ENCODE measurements at places on chromosomes 1 and 21. TPM values are rescaled to one million over a fixed set of nuclear protein-coding genes. Genes with fewer than 3 reads are reported as not detected.
A peak's percentile ranks its signal among the peaks of the same experiment; 100 is the strongest.

GRCh38 chr1:155053531-155054105 is 2.5 kb downstream of the ADAM15 start:
- DNase-seq: peak; percentile 44

DNA sequence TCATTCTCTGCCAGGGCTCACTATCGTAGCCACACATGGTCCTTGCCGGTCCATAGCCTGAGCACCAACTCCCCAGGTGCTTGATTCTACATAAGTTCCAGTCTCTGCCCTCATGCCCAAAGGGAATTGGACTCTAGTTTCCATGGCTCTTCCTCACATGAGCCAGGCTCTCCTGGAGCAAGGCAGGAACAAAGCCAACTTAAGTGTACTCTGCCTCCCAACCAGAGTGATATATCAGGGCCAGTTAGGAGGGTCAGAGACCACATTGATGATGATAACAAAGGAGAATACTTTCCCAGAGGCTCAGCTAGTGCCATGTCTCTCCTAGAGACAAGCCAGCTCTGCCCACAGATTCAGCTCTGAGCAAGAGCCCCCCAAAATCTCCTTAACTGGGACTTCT is 70.9 kb downstream of the ERI3 start:
- no peak for DNase-seq

- DNase-seq: no peak
Observed at GRCh38 chr1:68103011-68103545, 52.7 kb upstream of the DIRAS3 start.

- DNase-seq: no peak
Observed at GRCh38 chr1:218209351-218209861, 75.7 kb upstream of the RRP15 start.

GRCh38 chr21:44657635-44658540 is at the start of gene KRTAP12-3:
KRTAP12-3 (plus strand) TSS chr21:44657932; CDS start chr21:44657980, 48 bp downstream.
- DNase-seq: no peak

GRCh38 chr1:102472520-102472919 is 475.8 kb upstream of the OLFM3 start:
- no peak for DNase-seq

DNA sequence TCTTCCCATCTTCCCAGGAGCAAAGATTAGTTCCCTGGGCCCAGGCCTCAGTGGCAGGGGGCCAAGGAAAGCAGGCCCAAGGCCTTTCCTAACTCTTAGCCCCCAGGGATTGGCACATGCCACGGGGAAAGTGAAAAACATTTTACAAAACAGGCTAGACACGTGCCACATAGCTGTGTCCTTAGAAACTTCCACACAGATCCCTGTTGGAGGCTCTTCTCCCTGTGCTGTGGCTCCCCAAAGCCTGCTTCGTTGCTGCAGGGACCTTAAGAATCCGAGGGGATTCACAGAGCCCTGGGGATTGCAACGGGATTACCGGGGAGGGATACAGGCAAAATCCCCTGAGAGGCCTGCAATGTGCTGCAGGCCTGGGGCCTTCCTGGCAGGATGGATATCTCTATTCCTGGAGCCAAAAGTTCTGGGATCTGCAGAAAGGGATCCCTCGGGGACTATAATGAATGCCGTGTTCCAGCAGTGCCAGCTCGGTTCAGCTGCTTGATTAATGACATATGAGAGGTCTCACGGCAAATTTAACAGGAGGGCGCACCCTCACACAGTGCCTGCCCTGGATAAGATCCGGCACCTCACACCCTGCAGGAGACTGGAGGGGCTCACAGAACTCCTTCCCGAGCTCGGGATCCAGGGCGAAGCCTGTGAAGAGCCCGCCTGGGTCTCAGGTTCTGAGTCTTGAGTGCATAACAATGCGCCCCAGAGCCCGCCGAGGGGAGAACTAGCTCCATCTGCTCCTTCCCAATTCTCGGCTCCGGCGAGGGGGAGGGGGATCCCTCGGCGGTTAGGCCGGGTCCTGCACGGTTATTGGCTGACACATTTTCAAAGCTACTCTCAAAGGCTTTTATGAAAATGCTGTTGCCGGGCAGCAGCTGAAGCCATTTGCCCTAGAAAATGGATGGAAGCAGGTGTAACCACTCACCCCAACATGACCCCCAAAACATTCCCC is 15.3 kb upstream of the RGS8 start:
- peak; percentile 82 for DNase-seq

DNA sequence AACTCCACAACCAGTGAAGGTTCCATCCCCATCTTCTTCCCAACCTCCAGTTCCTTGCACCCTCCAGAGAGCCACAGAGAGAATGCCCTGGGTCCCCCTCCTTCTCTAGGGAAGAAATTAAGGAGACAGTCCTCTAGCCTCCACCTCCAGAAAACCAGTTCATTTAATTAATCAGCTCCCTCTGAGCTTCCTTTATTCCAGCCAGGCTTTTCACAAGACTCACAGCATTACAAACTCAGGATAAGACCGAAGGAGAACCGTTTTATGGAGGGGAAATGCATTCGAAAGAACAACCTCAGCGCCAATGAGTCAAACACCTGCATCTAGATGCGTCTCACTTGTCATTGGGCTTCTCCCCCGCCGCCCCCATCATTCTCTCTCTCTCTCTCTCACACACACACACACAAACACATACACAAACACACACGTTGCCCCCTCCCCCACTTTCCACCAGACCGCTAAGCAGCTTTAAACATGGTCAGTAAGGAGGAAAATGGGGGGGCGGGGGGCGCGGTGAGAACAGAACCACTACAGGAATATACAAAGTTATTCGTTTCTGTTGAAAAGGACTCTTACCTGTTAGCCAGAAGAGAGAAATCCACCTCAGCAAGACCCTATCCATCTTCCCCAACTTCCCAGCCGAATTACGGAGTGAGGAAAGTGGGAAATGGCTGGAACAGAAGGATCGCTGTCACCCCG is 544 bp downstream of the ILDR2 start:
- no peak for DNase-seq

DNA sequence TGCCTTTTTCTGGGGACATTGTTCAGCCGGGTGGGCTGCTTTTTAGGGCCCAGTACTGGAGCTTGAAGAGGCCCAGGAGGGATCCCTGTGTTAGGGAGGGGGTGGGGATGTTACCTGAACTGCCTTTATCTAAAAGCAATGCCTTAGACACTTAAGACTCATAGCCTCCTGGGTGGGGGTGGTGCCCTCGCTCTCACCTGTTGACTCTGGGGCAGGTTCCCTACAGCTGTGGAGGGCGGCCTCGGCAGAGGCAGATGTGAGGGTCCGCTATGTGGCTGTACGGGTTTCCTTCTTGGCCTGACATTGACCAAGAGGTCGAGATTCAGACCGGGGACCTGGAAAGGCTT is 716 bp downstream of the INAVA start:
- no peak for DNase-seq

DNA sequence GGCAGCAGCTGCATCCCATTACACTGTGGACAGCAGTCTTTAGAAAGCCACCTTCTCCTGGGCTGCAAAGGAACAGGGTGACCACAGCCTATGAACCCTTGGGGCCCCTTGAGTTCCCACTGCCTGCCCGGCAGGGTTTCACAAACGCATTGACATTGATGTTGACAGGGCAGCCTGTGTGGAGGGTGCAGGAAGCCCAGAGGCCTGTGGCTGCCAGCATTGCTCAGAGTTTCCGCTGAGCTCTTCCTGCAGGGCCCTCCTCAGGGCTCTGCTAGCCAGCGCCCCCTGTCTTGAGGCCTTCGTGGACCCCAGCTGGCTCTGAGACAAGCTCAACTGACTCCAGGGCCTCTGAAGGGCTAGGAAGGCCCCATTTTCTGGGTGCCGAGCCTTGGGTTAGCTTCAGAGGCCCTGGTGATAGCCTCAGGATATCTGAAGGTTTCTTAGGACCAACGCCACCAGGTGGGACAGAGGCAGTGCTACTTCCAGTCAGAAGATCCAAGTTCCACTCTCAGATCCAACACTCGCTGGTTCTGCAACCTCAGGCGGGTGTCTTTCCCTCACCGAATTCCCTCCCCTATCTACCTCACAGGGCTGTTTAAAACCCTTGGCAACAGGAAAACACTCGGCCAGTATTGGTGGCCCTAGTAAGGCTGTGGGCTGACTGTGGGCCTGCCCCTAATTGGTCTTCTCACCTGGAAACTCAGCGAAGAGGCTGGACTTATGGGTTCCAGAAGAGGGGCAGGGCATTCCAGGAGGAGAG is 27.2 kb upstream of the EPS8L3 start:
- peak; percentile 79 for DNase-seq

- DNase-seq: no peak
Observed at GRCh38 chr1:24935196-24935526, 5.1 kb upstream of the RUNX3 start.

- no peak for DNase-seq
Observed at GRCh38 chr21:17050156-17050555, 462.7 kb upstream of the CXADR start.

GRCh38 chr1:37021502-37021901 is 12.8 kb downstream of the GRIK3 start:
- no peak for DNase-seq

DNA sequence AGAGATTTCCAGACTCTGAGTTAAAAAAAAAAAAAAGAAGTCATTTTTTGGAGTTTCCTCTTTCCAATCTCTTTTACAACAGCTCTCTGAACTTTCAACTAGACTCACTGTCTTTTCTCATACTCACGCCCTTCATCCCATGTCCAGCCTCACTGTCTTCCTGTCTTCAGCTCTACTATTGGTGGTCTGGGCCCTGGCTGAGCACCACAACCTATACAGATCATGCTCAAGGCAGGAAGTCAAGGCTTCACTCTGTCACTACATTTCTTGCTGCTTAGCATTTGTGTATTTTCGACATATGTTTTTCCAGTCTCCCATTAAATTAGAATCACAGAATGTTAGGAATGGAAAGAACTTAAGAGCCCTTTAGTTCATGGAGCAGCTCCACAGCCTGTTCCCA is 106.4 kb upstream of the PPP2R5A start:
- no peak for DNase-seq

- DNase-seq: no peak
Observed at GRCh38 chr21:32426592-32427051, 14.1 kb downstream of the EVA1C start.

GRCh38 chr1:245592189-245592460 is 437.3 kb downstream of the KIF26B start:
- no peak for DNase-seq

DNA sequence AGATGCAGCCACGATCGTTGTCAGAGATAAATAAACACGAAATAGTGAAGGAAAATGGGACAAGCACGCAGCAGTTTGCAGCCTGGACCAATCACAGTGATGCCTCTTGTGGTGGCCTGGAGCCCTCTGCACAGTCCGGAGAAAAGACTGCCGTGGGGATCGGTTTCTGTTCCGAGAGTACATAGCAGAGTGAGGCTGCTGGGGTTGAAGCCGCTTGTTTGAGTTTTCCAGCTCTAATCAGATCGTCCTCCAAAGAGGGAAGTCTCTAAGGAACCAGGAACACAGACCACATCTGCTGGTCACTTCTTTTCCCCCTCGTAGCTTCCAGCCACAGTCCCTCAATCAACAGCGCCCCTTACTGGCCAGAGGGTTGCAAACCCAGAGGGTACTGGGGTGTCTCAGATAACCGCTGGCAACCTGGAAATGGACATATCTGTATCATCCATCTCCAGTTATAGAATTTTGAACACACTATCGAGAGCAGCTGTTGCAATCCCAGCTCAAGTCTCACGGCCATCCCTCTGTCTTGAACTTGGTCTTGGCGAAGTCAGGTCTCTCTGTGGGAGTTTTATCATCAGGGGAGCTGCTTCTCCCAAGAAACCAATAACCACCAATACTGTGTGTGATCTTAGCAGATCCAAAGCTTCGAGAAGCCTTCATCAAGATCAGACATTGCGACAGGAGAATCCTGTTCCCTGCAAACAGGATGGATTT is 57.4 kb downstream of the OLIG1 start:
- DNase-seq: peak; percentile 55

GRCh38 chr1:34460193-34460592 is 283.5 kb downstream of the C1orf94 start:
- peak; percentile 63 for DNase-seq

- DNase-seq: peak; percentile 9
Observed at GRCh38 chr1:219480011-219480410, 132.9 kb downstream of the ZC3H11B start.

GRCh38 chr1:227943381-227944089 is 4.2 kb downstream of the WNT9A start:
- DNase-seq: no peak

GRCh38 chr1:39354572-39354971 is 136.9 kb upstream of the BMP8A start:
- no peak for DNase-seq

DNA sequence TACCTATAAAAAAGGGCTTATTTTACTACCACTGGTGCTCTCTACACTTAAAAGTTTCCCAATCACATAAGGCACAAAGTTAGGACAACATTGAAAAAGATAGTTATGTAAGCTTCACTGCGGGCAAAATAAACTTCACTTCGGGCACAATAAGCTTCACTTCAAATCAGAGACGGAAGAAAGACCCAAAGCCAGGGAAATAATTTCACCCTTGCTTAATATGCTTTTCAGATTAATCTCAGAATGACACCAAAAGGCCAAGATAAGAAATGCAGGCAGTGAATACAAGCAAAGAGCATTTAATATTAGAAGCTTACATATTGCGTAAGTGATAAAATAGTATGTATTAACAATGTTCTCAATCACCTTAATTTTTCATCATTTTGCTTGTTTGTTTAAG is 444.2 kb downstream of the SETD4 start:
- no peak for DNase-seq

DNA sequence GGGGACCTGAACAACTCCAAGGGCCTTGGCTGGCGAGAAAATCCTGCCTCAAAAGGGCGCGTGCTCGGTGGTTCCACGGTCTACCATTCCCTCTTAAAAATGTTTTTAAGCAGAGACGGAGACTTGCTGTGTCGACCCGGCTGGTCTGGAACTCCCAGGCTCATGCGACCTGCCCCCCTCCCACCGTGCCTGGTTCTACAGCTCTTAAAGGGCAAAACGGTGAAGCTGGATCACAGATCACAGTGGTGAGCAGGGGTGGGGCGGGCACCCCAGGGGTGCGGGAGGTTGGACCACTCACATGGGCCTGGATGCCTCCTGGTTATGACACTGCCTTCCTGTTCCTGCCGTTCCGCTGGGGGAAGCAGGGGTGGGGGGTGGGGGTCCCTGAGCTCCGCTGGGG is 4.2 kb upstream of the C1orf159 start:
- DNase-seq: peak; percentile 15

DNA sequence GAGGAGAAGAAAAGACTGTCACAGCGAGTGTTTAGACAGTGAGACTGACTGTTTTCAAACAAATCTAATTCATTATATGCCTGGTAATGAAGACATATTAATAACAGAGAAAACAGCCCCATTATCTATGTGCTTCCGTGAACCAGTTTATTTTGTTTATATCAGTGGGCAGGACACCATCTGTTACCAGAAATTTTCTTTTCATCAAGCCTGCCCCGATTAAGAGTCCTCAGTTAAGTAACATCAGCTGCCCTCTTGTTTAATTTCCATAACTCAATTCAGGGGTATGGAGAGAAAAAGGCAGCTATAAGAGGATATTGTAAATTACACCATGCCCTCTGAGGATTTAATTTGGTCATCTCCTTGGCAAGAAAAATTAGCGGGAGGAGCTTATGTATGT is 94.0 kb downstream of the TMEM200B start:
- DNase-seq: no peak

The LPAR3 gene
- total RNA-seq: 46.2 TPM

The AGT gene
- total RNA-seq: 114 TPM

The LAMB3 gene
- 9.3 TPM for total RNA-seq

The OR2L8 gene
- not detected for total RNA-seq

The KRTAP13-2 gene
- total RNA-seq: not detected

The COL18A1 gene
- 80.5 TPM for total RNA-seq

The GNAT2 gene
- not detected for total RNA-seq

The SLC5A3 gene
- total RNA-seq: 11.7 TPM

The ATP1A4 gene
- 0.43 TPM for total RNA-seq

The TNFRSF9 gene
- total RNA-seq: not detected

The AADACL4 gene
- total RNA-seq: not detected

The ZNF362 gene
- total RNA-seq: 39.7 TPM

The DMRTA2 gene
- not detected for total RNA-seq

The PCAT6 gene
- 0.79 TPM for total RNA-seq
